ENCODE measurements at places on chromosomes 6 and 20. TPM values are rescaled to one million over a fixed set of nuclear protein-coding genes. Genes with fewer than 3 reads are reported as not detected.

Gene ANGPT4
- polyA plus RNA-seq: 0.07 TPM

Gene HLA-DRA
- 22.7 TPM for polyA plus RNA-seq

Gene ZBTB9
- 7.1 TPM for polyA plus RNA-seq

Gene RIPOR3
- 5.8 TPM for polyA plus RNA-seq

Gene SNAP91
- 1.5 TPM for polyA plus RNA-seq

Gene VGLL2
- 106 TPM for polyA plus RNA-seq

Gene RIMS1
- 1.5 TPM for polyA plus RNA-seq

Gene TMC2
- polyA plus RNA-seq: not detected

Gene IMPG1
- polyA plus RNA-seq: 0.79 TPM

Gene HNF4A
- 11.1 TPM for polyA plus RNA-seq

Gene SLC26A8
- 0.15 TPM for polyA plus RNA-seq

Gene LGSN
- polyA plus RNA-seq: not detected

Gene SYCP2L
- 1.00 TPM for polyA plus RNA-seq

Gene GGTLC1
- polyA plus RNA-seq: 0.17 TPM

Gene LRRC73
- 0.11 TPM for polyA plus RNA-seq

Gene CST7
- polyA plus RNA-seq: 0.20 TPM

Gene IPCEF1
- 1.3 TPM for polyA plus RNA-seq

Gene PI3
- 0.82 TPM for polyA plus RNA-seq

Gene BPIFB2
- not detected for polyA plus RNA-seq

Gene RIOK1
- 27.2 TPM for polyA plus RNA-seq

Gene SLC2A4RG
- 160 TPM for polyA plus RNA-seq

Gene PGC
- polyA plus RNA-seq: not detected

Gene TTPAL
- 5.8 TPM for polyA plus RNA-seq

Gene BPI
- 0.45 TPM for polyA plus RNA-seq

Gene PTPRA
- polyA plus RNA-seq: 45.8 TPM

Gene HSPA12B
- 32.6 TPM for polyA plus RNA-seq

Gene SENP6
- 84.1 TPM for polyA plus RNA-seq

Gene GJA10
- polyA plus RNA-seq: not detected

Gene ULBP2
- polyA plus RNA-seq: 0.29 TPM

Gene B3GAT2
- polyA plus RNA-seq: 2.4 TPM

Gene JAG1
- 28.9 TPM for polyA plus RNA-seq

Gene THBS2
- polyA plus RNA-seq: 64.4 TPM

Gene C20orf202
- 0.43 TPM for polyA plus RNA-seq

All from muscle of leg (tissue), 16 donors.